ENCODE measurements at places on chromosomes 16 and 17.
A peak's percentile ranks its signal among the peaks of the same experiment; 100 is the strongest.

DNA sequence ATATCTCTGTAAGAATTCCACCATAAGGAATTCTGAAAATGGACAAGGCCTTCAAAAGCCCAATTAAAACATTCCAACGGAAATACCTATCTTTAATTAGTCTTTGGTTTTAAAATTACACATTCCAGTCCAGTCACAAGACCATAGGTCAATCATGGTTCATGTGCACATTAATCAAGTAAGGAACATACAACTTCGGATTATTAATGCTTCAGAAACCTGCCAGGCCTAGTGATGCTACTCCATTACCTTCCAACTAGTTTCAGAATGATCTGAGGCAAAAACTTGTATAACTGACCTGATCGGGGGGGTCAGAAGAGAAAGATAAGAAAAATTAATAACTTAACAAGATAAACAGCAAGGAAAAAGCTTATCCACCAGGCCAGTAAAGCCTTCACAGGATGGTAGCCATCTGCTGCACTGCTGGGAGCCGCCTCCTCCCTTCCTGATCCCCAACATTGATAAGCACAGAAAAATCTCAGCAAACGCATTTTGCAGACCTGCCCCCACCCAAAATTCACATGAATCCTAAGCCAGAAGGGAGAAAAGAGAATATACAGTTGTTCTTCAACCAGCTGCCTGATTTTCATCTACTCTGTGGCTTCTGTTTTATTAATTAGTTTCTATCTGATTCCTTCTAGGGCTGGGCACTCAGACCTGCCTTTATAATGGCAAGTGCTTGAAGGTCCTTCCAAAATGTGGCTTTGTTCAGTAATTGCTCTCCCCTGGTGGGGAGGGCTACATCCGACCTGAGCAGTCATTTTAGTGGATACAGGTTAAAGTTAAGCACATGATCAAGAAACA lies 6.0 kb downstream of the SDR42E1 start:
- DNase-seq = no peak

DNA sequence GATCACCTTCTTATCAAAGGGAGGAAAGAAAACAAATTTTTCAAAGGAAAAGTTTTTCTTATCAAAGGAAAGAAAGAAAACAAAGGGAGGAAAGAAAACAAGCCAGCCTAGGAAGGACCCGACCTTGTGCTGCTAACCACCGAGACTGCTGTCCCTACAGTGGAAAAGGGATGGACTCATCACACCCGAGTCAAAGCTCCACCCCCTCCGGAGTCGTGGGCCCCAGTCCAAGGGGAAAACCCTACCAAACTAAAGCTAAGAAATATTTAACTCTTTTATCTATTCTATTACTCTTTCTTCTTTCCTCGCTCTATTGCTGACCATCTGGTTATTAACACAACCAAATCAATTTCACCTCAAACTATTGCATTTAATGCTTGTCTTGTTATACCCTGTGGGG lies 6.1 kb upstream of the ENDOV start:
- DNase-seq = no peak

DNA sequence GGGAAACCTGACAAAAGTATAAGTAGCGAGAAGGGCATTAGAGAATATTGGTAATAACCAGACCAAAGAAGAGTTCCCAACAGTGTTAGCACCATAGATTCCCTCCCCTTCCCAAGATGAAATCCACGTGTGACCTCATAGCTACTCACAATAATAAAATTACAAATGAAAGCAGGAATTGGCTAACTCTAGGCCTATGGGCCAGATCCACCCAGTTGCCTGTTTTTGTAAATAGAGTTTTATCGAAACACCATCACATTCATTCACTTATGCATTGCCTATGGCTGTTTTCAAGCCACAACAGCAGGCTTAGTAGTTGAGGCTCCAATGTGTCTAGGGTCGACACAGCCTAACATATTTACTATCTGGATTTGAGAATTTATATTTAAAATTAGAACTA lies 7.8 kb downstream of the CPHXL start:
- DNase-seq = no peak

DNA sequence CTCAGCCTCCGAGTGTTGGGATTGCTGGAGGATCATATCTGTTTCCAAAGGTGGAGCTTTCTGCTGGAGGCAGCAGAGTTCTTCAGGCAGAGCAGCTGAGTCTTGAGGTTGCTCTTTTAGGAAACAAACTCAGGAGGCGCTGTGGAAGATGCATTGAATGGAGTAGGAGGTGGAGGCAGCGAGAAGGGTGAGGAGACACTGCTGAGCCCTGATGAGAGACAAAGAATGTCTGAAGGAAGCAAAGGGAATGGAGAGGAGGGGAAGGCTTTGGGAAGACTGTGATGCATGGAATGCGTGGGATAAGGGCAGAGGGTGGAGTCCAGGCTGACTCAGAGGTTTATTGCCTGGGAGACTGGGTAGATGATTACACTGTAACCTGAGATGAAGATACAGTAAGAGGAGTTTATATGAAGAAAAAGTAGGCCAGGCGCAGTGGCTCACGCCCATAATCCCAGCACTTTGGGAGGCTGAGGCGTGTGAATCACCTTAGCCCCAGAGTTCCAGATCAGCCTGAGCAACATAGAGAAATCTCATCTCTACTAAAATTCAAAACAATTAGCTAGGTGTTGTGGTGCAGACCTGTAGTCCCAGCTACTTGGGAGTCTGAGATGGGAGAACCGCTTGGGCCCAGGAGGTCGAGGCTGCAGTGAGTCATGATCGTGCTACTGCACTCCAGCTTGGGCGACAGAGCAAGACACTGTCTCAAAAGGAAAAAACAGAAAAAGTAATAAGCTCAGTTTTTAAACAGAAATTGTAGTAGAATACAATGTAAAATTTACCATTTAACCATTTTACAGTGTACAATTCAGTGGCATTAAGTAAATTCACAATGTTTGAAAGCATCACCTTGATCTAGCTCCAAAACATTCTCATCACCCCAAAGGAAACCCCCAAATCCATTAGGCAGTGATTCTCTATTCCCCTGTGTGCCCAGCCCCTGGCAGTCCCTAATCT lies 17.8 kb upstream of the TMEM219 start:
- DNase-seq = peak; percentile 99

DNA sequence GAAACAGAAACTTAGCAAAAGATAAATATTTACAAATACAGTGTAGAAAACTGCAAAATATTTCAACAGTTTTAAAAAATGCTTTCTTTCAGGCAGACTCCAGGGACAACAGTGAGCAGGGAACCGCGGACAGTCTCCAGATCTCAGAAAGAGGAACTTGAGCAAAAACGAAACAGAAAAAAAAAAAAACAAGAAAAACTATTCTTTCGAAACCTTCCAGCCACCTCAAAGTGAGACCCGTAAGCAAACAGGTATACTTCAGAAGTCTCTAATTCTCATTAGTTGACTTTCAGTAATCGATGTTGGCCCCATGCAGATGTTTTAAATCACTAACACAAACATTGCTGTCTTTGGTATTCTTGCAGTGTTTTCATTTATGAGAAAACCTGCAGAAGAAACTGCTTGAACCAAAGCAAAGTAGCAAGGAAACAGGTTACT lies 15.7 kb upstream of the CCL1 start:
- no peak for DNase-seq

- no peak for DNase-seq
Measured at GRCh38 chr16:50635505-50636392, 45.4 kb downstream of the SNX20 start.

DNA sequence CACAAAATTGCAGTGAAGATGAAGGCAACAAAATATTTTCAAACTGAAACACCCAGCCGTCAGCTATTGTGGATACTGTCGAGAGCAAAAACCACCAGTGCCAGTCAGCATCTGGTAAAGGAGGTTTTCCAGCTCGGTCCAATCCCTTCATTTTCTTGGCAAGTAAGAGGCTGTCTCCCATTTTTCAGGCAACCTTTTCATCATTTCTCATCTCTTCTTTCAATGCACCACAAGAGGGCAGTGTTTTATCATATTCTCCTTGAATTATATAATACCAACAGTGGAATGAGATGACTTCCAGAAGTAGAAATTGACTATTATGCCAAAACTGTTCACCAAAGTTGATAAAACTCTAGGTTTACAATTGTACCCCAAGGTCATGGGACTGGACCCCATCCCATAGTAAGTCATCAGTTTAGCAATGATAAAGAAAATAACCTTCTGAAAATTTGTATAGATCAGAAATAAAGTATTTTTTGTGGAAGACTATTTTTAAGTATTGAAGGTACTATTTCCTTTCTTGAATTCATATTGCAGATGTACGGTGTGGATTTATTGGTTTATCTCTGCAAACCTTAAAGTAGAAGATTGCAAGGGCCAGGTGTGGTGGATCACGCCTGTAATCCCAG lies 16.8 kb downstream of the NQO1 start:
- peak; percentile 68 for DNase-seq

DNA sequence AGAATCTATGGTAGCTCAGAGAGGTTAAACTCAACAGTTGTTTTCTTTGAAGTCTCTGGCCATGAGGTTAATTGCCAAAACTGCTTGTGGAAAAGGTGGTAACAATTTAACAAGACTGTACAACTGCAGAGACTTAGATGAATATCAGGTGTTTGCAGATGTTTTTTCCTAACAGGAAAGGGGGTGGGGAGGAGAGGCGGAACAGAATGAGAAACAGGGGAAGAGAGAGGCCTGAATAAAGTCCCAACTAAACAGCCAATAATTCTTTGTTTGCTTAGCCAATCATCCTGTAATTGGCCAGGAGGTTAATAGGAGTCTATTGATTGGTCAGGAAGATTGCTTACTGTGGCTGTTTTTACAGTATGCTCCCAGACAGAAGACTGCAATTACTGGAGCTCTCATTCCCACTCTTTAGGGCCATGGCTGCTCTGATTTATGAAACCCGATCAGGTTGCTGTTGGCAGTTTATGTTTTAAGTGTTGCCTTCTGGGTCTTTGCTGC lies 249.7 kb upstream of the TBX2 start:
- DNase-seq = no peak

- no peak for DNase-seq
Measured at GRCh38 chr16:57388359-57389086, 16.0 kb upstream of the CCL17 start.

DNA sequence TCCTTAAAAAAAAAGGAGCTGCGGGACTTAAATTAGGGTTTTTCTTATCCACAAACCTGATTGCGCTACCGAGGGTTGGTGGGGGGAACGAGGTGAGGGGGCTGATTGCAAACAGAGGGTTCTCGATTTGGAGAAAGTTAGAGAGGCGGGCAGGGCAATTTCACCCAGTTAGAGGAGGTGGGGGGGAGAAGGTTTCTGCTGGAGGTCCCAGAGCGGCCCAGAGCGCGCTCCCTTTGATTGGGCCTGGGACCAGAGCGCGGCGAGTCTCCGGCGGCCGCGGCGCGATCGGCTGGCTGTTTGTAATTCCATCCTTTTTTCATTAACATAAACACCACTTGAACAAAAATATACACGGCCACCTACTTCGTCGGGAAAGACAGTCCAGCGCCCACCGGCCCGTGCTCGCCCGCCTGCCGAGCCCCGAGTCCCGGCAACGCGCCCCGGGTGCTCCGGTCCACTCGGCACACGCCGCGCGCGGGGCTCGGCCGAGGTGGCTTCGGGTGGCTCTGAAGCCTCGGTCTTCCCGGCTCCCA lies 13.3 kb upstream of the FOXF1 start:
- no peak for DNase-seq

DNA sequence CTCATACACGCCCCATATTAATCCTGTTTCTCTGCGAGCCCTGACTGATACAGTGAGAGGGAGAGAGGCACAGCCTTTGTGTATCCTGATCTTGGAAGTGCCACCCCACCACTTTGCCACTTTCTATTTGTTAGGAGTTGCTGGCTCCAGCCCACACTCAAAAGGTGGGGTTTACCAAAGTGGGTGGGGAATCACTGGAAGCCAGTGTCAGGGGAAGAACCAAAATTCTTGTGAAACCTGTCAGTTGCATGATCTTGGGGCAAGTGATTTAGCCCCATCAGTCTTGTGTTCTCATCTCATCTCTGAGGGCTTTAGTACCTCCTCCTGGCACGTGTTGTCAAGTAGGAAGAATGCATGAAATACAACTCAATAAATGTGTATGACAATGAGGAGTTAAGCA lies 119.5 kb downstream of the SOX9 start:
- no peak for DNase-seq

GRCh38 chr16:11309895-11310633 lies 28.9 kb upstream of the PRM1 start:
- peak; percentile 29 for DNase-seq

GRCh38 chr16:76207270-76207669 lies 69.9 kb upstream of the CNTNAP4 start:
- no peak for DNase-seq

DNA sequence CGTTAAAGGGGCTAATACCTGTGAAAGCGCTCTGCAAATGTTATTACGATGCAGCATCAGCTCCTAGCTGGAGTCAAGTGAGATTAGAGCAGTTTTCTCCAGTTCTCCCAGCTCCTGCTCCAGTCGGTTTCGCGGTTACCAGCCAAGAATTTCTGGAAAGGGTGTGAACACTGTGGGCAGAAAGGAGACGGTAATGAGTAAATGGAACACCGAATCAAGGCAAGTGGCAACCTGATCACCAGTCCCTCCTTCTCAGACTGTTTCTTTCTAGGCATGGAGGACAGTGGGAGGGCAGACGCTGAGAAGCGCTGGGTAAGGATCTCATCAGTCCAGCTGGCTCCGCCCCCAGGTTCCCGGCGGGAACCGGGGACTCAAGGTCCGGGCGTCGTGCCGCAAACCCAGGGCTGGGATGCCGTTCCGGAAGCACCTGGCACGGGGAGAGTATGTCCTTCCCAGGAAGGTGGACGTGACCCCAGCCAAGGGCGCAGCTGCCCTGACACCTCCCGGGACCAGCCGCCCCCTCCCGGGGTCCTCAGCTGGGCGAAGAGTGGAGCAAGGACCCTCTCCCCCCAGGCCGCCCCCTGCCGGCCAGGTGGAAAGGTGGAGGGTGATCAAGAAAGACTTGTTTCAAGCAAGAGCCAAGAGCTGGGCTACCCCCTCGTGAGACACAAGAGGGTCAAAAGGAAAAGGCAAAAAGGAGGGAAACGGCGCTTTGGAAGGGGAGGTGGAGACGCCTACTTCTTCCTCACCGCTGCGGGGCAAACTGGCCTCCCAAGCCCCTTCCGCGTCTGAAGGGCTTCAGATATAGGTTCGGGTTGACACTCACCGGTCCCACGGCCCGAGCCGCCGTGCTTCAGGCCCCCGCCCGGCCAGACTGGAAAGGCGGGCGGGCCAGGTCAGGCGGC lies 481 bp downstream of the MYO19 start:
- peak; percentile 68 for DNase-seq

- DNase-seq = no peak
Measured at GRCh38 chr17:81514489-81514738, 1.8 kb upstream of the ACTG1 start.

GRCh38 chr17:80182118-80182844 lies 12.5 kb downstream of the CARD14 start:
- DNase-seq = no peak

GRCh38 chr17:81523402-81524038 lies 4.7 kb upstream of the FSCN2 start:
- DNase-seq = peak; percentile 38

DNA sequence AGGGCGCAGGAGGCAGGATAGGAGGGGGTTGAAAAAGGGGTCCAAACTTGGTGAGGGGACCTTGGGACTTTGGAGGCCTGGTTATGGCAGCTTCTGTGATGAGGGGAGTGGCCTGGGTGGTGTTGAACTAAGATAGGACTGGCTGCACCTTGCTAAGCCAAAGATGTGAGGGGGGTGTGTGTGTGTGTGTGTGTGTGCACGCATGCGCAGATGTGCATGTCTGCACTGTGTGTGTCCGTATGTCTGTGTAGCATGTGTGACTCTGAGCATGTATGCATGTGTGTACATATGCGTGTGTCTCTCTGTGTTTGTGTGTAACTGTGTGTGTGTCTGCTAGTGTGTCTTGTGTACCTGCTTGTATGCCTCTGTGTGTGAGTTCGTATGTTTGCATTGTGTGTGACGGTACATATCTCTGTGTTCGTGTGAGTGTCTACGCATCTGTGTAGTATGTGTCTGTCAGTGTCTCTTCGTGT lies 4.1 kb downstream of the SLC16A5 start:
- DNase-seq = no peak

GRCh38 chr16:78133919-78134318 lies 34.5 kb downstream of the WWOX start:
- no peak for DNase-seq

Measured in fibroblast of skin of back (primary cell).